ENCODE measurements at places on chromosomes 3 and 15. TPM values are rescaled to one million over a fixed set of nuclear protein-coding genes. Genes with fewer than 3 reads are reported as not detected.

GRCh38 chr15:94174399-94174802 is 57.0 kb upstream of the MCTP2 start:
- no peak overlapping the region for H3K27ac ChIP-seq
- peaks cover 8% of the 10 kb centered on the region for H3K36me3 ChIP-seq
- no peak overlapping the region for H3K4me3 ChIP-seq

GRCh38 chr3:46146548-46146947 is 61.6 kb downstream of the CCR1 start:
- peaks cover 2% of the 10 kb centered on the region for H3K27me3 ChIP-seq
- H3K4me1 ChIP-seq, result peaks cover 22% of the 10 kb centered on the region
- H3K27ac ChIP-seq, result peak overlapping the region; percentile 60
- H3K4me3 ChIP-seq, result peak overlapping the region; percentile 25
- DNase-seq, result no peak

GRCh38 chr3:41000471-41000870 is 198.8 kb upstream of the CTNNB1 start:
- H3K27ac ChIP-seq, result no peak overlapping the region
- H3K4me3 ChIP-seq, result no peak overlapping the region
- no peaks in the 10 kb centered on the region for H3K4me1 ChIP-seq

Gene FEZF2
- total RNA-seq, result not detected

DNA sequence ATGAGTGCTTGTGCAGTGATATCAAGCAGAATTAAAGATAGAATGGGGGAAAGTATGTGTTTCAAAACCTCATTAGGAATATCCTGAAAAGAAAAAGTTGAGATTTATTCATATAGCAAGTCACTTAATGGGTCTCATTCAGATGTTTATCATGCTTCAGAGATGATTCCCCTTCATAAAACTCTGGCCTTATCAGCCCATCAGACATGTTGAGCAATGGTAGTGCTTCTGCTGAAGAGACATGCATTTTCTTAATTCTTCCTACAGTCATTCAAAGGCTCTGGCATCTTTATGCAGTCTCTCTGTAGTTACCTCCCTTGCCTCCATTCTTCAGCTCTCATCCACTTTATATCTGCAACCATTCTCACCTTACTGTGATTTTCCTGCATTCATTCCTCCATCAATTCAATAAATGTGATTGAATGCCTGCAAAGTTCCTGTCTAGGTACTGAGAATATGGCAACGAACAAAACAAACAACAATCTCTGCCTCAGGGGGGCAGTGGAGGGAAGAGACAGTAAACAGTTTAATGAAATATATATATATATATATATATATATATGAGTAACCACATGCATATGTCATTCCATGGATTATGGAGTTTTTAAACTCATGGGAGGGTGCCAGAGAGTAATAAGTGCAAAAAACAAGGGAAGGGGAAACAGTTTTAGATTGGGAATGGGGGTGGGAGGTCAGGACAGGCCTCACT is 138.5 kb downstream of the NECTIN3 start:
- no peak overlapping the region for H3K4me3 ChIP-seq
- no peaks in the 10 kb centered on the region for H3K36me3 ChIP-seq
- no peak for DNase-seq
- H3K4me1 ChIP-seq, result no peaks in the 10 kb centered on the region
- no peak overlapping the region for H3K27ac ChIP-seq

DNA sequence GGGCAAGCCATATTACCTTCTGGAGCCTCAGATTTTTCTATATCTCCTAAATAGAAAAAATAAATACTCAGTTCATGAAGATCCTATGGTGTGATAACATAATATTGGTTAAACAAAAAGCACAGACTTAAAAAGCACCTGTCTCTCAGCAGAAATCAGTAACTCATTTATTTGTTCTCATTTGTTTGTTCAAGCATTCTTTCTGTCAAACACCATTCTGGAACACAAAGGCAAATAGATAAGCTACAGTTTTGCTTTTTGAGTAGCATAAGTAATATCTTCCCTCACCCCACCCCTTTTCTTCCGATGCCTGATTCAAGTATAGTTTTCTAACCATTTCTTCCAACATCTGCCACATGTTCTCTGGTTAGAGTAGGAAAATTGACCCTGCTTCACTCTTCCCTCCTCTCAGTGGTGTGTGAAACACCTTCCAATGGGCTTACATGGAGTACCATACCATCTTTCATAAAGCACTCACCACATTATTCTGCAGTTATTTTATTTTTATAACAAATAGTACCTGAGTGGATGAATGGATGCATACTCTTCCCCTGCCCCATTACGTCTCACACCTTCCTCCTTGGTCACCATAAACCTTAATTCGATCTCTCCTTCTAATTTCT is 8.4 kb upstream of the IL1RAP start:
- H3K4me3 ChIP-seq, result no peak overlapping the region
- H3K27me3 ChIP-seq, result peaks cover 15% of the 10 kb centered on the region
- H3K36me3 ChIP-seq, result no peaks in the 10 kb centered on the region
- peaks cover 4% of the 10 kb centered on the region for H3K4me1 ChIP-seq
- no peak for DNase-seq

Gene SH3GL3
- not detected for total RNA-seq

Gene ZNF106
- 50.9 TPM for total RNA-seq

Gene CAPN3
- total RNA-seq, result 8.3 TPM

Gene FGD5
- not detected for total RNA-seq

DNA sequence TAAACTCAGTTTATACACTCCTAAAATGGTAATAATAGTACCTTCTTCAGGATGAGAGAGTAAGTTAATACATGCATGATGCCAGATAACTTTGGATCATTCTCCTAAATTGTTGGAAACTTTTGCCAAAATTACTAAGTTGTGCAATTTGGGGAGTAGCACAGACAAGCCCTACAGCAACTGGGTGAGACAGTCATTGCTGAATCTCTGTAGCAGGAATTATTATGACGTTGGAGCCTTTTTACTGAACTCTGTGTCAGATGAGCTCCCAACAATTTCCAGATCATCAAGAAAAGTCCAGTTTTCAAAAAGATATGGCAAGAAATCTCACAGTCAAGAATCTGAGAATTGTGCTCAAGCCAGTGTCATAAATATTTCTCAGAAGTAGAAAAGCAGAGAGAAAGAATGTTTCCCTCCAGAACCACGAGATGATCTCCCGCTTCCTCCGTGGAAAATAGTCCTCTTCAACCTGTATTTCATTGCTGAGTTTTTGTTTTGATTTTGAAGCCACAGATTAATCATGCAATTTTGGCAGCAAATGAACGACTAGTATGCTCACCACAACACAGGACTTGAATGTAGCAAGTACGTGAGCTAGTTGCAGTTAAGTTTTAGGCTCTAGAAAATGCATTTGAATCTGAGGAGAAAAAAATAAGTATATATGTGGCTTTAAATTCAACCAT is 485.4 kb downstream of the CNTN6 start:
- no peak overlapping the region for H3K27ac ChIP-seq
- H3K36me3 ChIP-seq, result no peaks in the 10 kb centered on the region
- no peak for DNase-seq
- H3K4me1 ChIP-seq, result no peaks in the 10 kb centered on the region
- no peaks in the 10 kb centered on the region for H3K27me3 ChIP-seq
- no peak overlapping the region for H3K4me3 ChIP-seq

Gene NR2E3
- not detected for total RNA-seq

DNA sequence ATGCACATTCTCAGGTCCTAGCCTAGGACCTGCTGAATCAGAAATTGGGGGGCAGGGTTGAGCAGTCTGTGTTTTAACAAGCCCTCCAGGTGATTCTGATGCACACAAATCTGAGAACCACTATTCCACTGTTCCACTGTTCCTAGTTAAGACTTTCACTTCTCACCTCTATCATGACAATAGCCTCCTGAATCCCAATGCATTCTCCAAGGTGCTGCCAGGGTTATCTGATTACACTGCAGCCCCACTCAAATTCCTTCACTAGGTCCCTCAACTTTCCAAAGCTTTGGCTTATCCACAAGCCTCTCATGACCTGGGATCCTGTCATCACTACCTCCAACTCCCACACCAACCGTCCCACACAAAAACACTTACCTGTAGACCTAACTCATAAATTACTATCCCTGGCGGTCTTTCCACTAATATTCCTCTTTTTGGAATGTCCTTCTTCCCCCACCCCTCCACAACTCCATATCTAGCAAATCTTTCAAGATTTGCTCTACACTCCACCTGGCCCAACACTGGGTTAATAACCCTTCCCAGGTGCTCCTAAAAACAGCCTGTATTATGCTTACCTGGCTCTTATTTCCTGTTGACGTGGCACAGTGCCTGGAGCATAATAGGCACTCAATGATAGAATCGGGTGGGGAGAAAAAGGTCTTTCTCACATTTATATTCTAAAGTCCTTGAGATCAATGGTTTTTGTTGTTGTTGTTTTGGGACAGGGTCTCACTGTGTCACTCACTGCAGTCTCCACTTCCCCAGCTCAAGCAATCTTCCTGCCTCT is 27.2 kb downstream of the TBL1XR1 start:
- no peak overlapping the region for H3K27ac ChIP-seq
- H3K36me3 ChIP-seq, result peaks cover 52% of the 10 kb centered on the region
- no peak overlapping the region for H3K4me3 ChIP-seq
- no peak for DNase-seq
- no peaks in the 10 kb centered on the region for H3K27me3 ChIP-seq

DNA sequence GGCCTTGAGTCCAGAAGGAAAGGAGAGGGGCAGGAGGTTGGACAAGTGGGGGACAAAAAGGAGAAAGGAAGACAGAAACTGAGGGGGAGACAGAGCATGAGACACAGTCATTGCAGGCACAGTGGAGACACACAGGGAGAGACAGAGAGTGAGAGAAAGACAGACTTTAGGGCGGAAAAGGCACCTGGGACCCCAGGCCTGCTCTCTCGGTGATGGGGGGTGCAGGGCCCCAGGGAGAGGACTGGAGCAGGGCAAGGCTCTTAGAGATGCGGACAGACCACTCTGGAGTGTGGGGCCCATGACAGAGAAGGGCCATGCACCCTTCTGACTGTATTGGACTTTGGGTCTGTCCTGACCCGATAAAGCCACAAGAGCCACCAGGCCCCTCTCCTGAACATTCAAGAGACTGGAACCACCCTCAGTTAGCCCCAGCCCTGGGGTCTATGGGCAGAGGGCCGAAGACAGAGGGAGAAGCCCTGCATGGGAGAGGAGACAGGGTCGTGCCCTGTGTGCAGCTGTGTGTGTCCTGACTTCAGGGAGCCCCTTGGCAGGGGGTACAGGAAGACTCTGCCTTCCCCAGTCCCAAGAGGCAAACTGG is 12.5 kb downstream of the PLCD1 start:
- H3K27me3 ChIP-seq, result no peaks in the 10 kb centered on the region
- H3K36me3 ChIP-seq, result peaks cover 23% of the 10 kb centered on the region
- H3K4me3 ChIP-seq, result no peak overlapping the region
- no peak for DNase-seq

DNA sequence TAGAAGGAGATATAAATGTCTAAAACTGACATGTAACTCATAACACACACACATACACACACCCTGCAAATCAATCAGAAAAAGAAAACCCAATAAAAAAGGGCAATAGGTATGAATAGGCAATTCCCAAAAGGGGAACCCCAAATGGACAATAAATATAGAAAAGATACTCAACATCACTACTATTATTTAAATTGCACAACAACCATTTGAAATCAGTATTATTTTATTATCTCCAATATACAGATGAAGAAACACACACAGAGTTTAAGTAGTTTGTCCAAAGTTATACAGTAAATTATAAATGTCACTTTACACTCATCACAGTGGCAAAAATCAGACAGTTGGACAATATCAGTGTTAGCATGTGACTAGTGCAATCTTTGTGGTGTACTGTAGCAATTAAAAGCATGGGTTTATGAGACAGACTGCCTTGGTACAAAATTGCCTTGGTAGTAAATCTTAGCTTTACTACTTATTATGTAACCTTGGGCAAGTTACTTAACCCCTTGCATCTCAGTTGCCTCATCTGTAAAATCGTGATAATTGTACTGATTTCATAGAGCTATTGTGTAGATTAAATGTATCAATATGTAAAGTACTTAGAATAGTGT is 3.4 kb upstream of the FSTL1 start:
- no peaks in the 10 kb centered on the region for H3K36me3 ChIP-seq
- H3K27ac ChIP-seq, result no peak overlapping the region
- peaks cover 5% of the 10 kb centered on the region for H3K4me1 ChIP-seq
- peaks cover 40% of the 10 kb centered on the region for H3K27me3 ChIP-seq
- no peak overlapping the region for H3K4me3 ChIP-seq

- no peak overlapping the region for H3K27ac ChIP-seq
- no peak for DNase-seq
- no peak overlapping the region for H3K4me3 ChIP-seq
Measured at GRCh38 chr3:131705558-131706051, 202.8 kb upstream of the MRPL3 start.

- no peak overlapping the region for H3K4me3 ChIP-seq
- no peaks in the 10 kb centered on the region for H3K27me3 ChIP-seq
- no peak overlapping the region for H3K27ac ChIP-seq
- DNase-seq, result no peak
- H3K4me1 ChIP-seq, result no peaks in the 10 kb centered on the region
Measured at GRCh38 chr15:97084650-97085049, 754.1 kb downstream of the NR2F2 start.

DNA sequence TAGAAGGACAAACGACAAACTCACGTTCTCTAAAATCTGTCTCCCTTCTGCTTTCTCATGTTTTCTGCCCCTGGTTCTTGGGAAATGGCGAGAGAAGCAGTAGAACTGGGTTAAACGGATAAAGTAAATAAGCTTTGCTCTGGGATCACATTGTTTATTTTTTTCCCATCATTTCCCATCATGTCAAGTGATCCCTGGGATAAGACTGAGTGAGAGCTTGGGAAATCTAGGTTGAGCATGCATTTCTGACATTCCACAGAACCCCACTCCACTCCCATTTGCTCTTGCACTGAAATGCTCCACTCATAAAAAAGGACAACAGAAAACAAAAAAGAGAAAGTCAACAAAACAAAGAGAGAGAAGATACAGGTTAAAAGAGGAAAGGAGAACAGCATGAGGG is 69.1 kb downstream of the SEMA6D start:
- H3K4me1 ChIP-seq, result no peaks in the 10 kb centered on the region
- no peak for DNase-seq
- H3K27ac ChIP-seq, result no peak overlapping the region
- H3K27me3 ChIP-seq, result no peaks in the 10 kb centered on the region

GRCh38 chr15:29652595-29652994 is 169.7 kb downstream of the TJP1 start:
- no peaks in the 10 kb centered on the region for H3K36me3 ChIP-seq
- no peaks in the 10 kb centered on the region for H3K27me3 ChIP-seq
- DNase-seq, result no peak
- H3K4me1 ChIP-seq, result no peaks in the 10 kb centered on the region
- H3K27ac ChIP-seq, result no peak overlapping the region

DNA sequence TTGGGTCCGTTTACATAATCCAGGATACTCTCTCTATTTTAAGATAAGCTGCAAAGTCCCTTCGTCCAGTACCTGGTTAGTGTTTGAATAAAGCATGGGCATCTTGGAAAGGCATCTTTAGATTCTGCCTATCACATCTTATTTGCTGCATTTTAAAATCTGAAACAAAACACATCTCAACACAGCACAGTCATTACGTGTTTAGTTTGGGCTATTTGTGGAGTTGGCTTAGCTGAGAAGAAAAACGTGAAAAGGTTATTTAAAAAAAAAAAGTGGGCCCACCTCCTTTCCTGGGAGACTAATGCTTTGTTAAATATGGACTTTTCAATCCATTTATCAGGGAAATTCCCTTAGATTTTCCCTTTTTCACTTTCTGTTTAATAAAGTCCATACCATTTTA is 174.5 kb upstream of the WNT5A start:
- H3K27me3 ChIP-seq, result peaks cover 7% of the 10 kb centered on the region
- H3K36me3 ChIP-seq, result no peaks in the 10 kb centered on the region
- no peak for DNase-seq
- no peak overlapping the region for H3K4me3 ChIP-seq

Gene CCR1
- total RNA-seq, result 63.9 TPM

Measured in activated naive CD8-positive, alpha-beta T cell treated with anti-CD3 and anti-CD28 coated beads, Interleukin-2, amount 10 ng/mL, durations not matched to agents 7 days and 5 days (primary cell).